SK-N-DZ (cell line): ENCODE measurements at places on chromosomes 5 and 9.

DNA sequence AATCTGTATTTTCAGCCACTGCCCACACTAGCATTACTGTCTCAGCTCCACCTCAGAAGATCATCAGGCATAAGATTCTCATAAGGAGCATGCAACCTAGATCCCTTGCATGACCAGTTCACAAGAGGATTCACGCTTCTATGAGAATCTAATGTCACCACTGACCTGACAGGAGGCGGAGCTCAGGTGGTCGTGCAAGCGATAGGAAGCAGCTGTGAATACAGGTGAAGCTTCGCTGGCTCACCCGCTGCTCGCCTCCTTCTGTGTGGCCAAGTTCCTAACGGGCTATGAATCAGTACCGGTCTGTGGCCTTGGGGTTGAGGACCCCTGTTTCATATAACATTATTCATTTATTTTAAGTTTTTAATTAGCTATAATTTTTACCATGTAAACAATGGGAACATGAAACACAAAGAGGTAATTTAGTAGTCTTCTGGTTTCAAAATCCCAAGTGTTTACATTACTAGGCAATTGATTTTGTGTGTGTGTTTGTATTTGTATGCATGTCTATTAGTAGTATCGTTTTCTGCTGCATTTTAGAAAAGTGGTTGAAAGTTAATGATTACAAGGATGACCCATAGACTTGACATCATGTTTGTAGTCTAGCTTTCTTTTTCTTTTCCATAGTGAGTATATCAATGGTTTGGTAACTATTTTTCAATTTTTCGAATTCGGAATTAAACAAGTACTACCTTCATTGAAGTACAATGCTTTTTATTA is 159.4 kb downstream of the TENT4A start:
- DNase-seq: no peak

GRCh38 chr9:37192803-37193202 is 72.4 kb downstream of the ZCCHC7 start:
- DNase-seq: no peak

DNA sequence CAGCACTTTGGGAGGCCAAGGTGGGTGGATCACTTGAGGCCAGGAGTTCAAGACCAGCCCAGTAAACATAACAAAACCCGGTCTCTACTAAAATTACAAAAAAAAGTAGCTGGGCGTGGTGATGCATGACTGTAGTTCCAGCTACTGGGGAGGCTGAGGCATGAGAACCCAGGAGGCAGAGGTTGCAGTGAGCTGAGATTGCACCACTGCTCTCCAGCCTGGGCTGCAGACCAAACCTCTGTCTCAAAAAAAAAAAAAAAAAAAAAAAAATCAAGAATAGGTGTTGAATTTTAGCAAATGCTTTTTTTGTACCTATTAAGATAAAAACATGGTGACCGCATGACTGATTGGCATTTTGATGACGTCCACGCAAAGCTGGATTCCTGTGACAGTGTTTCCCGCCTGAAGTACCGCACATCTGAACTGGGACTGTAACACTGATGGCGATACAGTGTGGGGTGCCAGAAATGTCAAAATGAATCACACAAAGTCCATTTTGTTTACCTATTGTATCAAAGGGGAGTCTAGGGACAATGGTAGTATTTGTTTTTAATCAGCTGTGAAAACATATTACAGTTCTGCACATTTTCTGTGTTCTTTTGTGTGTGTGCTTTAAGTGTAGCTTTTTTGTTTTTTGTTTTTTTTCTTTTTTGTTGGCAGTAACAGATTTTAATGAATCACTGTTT is 23.2 kb upstream of the TBC1D9B start:
- DNase-seq: no peak

DNA sequence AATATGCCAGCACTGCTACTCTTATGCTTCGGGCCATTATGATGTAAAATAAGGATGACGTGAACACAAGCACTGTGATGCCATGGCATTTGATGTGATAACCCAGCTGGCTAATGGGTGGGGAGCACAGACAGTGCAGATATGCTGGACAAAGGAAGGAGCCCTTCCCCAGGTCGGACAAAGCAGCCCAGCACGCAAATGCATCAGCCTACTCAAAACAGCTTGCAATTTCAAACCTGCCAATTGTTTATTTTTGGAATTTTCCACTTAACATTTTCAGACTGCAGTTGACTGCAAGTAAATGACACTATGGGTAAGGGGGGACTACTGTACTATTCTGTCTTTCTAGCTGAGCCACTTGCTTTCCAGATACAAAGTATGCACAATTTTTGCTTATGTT is 181.3 kb downstream of the DCP2 start:
- DNase-seq: no peak

GRCh38 chr5:34501840-34502239 is 154.3 kb upstream of the RAI14 start:
- DNase-seq: no peak

DNA sequence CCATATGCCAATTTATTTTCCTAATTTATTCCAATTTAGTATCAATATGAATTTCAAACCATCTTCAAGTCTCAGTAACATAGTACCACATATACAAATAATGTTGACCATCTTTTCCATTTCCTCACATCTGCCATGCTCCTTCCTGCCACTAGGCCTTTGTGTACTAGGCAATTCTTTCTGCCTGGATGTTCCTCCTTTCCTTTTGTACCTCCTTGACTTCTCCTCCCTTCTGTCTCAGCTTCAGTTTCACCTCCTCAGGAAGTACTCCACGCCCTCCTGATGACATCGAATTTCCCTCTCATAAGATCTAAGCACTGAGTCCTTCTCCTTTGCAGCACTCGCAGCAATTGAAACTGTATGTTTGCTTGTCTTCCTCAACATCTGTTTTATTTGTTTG is 53.9 kb downstream of the MEF2C start:
- no peak for DNase-seq

DNA sequence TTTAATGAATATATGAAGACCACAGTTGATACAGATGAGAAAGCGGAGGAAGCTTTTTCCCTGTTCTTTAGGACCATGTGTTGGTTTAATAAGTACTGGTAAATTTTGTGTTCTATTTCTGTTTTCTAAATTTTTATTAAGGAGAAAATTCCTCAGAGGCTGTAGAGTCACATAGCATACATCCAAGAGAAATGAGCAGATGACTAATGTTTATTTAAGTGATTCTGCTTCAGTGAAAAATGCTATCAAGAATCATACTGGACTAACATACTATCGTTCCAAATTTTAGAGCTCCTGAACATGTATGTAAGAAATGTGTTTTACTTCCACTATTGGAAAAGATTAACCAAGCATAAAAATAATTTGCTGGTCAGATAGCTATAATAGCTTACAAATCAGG is 115.0 kb downstream of the KIAA1958 start:
- DNase-seq: no peak

- DNase-seq: no peak
These were observed 23.5 kb downstream of the PDGFRB start for GRCh38 chr5:150131978-150132694.

DNA sequence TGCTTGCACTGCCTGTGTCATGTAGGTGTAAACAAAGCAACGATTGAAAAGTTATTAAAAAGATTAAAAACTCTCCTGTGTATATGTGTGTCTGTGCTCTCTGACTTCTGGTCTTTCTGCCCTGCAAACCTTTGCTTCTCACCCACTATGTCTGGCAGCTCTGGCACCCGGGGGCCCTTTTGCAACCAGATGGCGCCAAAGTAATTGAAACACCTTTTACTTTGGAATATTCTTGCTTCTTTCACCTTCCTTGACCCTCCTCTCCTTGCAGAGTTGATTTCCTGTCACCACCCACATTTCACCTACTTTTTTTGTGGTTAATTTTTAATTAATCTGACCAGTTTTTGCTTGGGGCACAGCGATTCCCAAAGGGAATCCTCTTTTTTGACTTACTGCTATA is 275.5 kb downstream of the ARHGEF28 start:
- no peak for DNase-seq

GRCh38 chr9:3477236-3477834 is 48.5 kb downstream of the RFX3 start:
- DNase-seq: no peak
